ENCODE measurements at places on chromosomes 5 and 9.

DNA sequence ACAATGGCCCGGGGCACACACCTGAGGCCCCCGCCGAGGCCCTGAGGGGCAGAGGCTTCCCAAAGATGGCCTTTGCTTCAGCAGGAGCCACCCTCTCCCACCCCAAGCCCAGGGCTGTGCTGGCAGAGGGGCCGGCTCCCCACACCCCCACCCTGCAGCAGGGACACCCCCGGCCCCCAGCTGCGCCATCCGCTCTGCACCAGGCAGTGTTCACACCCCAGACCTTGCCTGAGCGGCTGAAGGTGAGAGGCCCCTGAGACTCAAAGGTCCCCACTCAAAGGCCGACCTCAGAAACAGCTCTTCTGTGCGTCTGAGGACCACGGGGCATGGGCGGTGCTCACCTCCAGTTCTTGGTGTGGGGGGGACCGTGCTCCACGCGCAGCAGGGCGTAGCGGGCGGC lies 37.6 kb downstream of the SLC12A7 start:
- no peak for DNase-seq

DNA sequence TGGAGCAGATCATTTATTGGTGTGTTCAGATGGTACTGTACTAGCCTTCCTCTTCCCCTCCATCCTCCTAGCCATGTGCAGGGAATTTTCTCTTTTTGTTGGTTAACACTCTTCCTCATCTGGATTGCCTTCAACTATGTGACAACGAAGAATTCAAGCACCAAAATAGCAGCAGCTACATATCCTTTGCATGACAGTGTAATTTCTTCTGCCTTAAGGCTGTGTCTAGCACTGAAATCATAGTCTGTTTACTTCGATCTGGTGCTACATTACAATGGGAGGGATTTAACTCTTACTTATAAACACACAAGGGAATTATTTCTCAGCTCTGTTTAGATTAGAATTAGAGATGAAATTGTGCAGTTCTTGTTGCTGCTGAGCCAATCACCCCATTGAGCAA lies 260.4 kb downstream of the ARL15 start:
- no peak for DNase-seq

- DNase-seq = no peak
Measured at GRCh38 chr9:113315231-113315630, 12.1 kb upstream of the RNF183 start.

DNA sequence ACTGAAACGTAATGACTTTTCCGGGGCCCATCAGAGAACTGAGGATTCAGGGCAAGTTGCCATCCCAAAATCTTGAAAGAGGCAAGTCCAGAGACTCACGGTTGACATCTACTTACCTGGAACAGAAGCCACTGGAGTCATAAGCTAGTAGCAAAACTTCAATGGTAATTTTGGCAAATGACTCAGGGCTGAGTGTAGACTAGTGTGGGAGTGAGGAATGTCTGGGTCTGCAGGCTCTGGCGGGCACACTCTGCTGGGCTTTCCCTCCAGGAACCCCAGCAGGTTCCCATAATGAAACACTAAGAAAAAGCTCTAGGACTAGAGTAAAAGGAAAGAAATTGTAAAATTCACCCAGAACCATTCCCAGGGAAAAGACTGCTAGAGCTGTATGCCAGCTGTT lies 122.9 kb upstream of the NFIL3 start:
- DNase-seq = no peak

DNA sequence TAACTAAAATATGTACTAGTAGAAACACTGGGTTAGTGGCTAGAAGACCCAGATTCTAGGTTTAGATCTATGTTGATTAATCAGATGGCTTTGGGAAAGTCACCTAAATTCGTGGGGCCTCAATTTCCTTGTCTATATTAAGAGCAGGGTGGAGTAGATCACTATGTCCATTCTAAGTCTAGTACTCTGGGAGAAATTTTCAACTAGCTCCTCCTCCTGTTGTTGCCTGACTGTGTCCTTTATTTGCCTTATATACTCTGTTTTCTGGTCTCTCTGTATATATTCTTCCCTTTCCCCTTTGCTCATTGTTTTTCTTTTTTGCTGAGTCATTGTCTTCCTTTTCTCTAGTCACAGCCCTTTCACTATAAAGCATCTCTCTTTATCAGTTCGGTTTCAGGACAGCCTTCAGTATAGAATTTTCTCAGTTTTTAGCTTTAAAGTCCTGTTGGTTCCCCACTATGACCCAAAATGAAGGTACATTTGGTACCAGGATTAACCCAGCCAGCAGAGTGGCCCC lies 44.5 kb upstream of the CDH6 start:
- DNase-seq = no peak

DNA sequence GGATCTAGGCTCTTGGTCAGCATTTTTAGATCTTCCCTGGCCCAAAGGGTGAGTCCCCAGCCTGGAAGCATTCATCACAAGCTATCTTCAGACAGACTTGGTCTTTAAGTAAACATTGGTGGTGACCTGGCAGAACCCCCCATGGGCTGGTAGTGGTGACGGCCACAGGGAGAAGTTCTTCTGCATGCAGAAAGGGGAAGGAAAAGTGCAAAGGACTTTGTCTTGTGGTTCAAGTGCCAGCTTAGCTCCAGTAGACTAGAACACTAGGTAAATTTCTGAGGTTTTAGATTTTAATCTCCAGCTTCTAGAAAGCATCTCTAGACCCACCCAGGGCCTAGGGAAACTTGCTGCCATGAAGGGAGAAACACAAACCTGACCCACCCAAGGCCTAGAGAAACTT lies 584.0 kb downstream of the CHSY3 start:
- DNase-seq = no peak

DNA sequence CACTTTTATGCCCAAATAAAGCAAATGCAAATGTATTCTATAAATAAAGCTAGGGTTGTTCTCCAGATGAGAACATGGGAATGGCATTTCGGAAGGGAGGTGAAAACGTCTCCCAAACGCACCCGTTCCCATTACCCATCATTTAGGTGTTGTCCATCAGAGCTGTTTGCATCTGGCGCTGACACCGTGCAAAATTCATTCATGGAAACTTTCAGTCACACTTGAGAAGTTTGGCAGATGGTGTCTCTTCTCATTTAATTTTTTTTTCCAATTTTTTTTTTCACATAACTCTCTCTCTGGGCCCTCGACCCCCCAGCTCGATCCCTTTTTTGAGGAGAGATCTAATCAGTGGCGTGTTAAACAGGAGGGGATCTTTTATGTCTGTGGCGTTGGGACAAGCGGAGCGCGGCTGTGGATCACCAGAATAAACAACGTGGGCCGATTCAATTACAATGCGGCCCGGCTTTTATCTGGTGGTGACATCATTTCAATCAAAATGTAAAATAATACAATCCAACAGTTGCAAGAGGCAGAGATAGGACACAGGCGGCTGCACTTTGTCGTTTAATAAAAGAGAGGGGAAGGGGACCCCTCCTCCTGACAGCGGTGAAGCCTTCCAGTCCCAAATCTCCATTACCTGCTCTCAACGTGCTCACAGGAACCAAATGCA lies 246.1 kb upstream of the IRX4 start:
- DNase-seq = no peak

DNA sequence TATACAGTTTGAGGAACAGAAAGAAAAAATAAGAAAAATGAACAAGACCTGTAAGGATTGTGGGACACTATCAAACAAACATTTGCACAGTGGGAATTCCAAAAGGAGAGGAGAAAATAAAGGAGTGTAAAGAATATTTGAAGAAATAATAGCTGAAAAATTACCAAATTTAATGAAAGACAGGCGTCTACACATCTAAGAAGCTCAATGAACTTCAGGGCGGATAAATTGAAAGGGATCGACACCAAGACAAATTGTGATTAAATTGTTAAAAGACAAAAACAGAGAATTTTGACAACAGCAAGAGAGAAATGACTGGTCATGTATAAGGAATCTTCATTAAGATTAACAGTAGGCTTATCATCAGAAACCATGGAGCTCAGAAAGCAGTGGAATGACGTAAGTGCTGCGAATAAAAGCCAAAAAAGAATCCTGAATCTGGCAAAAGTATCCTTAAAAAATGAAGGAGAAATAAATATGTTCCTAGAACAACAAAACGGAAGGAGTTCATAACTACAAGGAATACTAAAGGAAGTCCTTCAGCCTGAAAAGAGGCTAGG lies 3.5 kb upstream of the SLC38A9 start:
- no peak for DNase-seq

GRCh38 chr5:154698763-154699162 lies 56.4 kb upstream of the LARP1 start:
- DNase-seq = no peak

Data from activated CD4-positive, CD25-positive, alpha-beta regulatory T cell (primary cell).